Naive thymus-derived CD8-positive, alpha-beta T cell (primary cell): ENCODE measurements at places on chromosomes 1 and 21.

- peaks cover under 1% of the 10 kb centered on the region for H3K27me3 ChIP-seq
- no peak overlapping the region for H3K4me3 ChIP-seq
- H3K27ac ChIP-seq = no peak overlapping the region
- no peaks in the 10 kb centered on the region for H3K4me1 ChIP-seq
Measured at GRCh38 chr1:62386351-62387121, 50.3 kb upstream of the USP1 start.

- no peak for DNase-seq
- no peaks in the 10 kb centered on the region for H3K27me3 ChIP-seq
- no peak overlapping the region for H3K4me3 ChIP-seq
- no peak overlapping the region for H3K27ac ChIP-seq
- H3K36me3 ChIP-seq = peaks cover 16% of the 10 kb centered on the region
Measured at GRCh38 chr21:43626390-43626789, 32.9 kb downstream of the HSF2BP start.

DNA sequence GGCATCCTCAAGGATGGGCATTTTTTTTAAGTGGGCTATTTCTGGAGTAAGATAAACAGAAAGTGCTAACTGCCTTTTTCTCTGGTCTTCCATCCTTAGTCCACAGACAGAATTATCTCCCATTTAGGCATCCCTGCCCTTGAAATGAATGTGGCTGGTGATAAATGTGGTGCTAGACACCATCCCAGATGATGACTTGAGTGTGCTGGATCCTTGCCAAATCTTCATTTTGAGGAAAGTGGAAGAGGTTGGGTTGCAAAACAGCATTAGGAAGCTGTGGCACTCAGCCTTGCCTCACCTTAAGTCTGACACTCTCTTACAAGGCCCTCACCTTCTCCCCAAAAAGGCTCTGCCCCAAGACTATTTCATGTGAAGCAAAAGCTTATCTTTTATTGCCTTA lies 19.2 kb downstream of the MAB21L3 start:
- no peak overlapping the region for H3K4me3 ChIP-seq
- H3K27me3 ChIP-seq = peaks cover under 1% of the 10 kb centered on the region
- no peaks in the 10 kb centered on the region for H3K36me3 ChIP-seq
- H3K4me1 ChIP-seq = peaks cover 23% of the 10 kb centered on the region

DNA sequence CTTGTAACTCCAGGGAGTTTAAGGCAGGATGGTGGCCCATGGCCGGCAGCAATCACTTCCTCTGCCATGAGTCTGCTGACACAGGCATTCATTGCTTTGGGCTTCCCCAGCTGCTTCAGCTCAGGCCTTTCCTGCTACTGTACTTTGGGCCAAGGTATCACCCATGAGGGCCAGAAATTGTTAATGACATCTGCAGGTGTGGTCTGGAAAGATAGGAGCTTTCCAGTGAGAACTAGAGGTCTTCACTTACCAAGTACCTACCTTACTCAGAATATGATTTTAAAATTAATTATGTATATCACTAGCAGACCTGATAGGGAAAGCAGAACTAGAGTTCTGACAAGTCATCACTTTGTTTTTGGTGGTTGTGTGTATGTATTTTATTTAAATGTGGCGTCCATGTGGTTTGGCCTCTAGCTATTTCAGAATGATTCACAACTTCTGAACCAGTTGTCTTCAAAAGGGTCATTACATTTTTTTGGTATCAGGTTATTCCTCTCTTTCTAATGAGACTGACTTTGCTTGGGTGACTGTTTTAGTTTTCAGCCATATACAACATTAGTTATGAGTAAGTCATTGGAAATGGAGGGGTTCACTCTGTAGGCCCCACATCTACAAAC lies 2.7 kb downstream of the RGL1 start:
- H3K27me3 ChIP-seq = peaks cover 33% of the 10 kb centered on the region
- peaks cover 6% of the 10 kb centered on the region for H3K4me1 ChIP-seq
- H3K36me3 ChIP-seq = peaks cover 12% of the 10 kb centered on the region
- no peak overlapping the region for H3K4me3 ChIP-seq

DNA sequence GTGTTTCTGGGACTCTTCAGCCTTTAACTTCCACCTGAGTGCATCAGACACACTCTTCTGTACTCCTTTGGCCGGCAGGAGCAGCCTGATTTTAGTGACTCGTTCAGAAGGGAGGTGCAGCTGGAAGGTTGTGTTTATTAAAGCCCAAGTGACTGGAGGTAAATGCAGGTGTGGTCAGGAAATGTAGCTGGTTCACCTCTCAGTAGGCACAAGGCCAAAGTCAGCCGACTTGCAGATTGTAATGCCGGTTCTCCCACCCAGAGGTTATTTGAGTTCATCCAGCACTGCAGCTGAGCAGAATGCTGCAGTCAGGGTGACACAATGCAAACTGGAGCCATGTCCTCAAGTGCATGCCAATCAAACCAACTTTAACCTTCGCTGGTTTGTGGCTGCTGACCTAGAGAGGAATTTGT lies 91.5 kb downstream of the SPATA46 start:
- no peak overlapping the region for H3K27ac ChIP-seq
- H3K27me3 ChIP-seq = peaks cover 17% of the 10 kb centered on the region
- no peaks in the 10 kb centered on the region for H3K36me3 ChIP-seq
- no peak overlapping the region for H3K4me3 ChIP-seq

DNA sequence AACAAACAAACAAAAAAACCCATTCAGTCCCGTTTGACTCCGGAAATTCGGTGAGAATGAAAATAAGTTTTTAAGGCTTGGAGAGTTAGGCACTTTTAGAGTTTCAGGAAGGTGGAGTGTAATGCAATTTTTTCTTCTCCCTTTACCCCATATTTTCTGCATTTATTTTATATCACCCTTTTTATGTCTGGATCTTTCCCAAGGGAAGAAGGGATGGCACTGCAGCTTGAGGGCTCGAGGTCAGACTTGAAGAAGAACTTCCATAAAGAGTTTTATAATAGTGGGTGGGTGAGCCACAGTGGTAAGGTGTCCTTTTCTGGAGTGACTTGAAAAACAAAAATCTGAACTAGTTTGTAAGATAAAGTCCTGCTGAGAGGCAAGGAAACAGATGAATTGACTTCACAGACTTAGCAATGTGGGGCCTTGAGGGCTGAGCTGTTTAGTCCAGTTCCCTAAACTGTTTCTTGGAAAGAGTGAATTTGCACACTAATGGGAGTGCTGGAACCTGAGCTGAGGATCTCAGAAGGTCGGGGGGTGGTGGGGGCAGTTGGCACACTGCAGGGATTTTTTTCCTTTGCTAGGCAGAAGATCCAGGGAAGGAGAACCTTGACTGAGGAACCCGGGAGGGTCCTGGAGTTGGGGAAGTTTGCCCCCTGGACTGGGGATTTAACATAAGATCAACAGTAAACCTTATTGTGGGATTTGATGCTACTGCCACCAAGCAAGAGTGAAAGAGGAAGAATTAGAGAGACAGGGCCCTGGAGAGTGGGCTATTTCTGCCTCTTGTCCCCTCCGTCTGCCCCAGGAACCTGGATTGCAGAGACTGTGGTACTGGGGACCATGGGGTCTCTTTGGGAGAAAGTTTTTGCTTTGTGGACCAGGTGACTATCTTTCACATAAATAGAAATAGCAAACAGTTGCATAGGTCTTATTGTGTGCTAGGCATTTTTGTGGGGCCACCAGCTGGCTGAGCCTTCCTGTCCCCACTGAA lies 1.8 kb upstream of the MEX3A start:
- peak overlapping the region; percentile 91 for H3K4me3 ChIP-seq
- no peaks in the 10 kb centered on the region for H3K36me3 ChIP-seq
- DNase-seq = no peak
- H3K27ac ChIP-seq = no peak overlapping the region

DNA sequence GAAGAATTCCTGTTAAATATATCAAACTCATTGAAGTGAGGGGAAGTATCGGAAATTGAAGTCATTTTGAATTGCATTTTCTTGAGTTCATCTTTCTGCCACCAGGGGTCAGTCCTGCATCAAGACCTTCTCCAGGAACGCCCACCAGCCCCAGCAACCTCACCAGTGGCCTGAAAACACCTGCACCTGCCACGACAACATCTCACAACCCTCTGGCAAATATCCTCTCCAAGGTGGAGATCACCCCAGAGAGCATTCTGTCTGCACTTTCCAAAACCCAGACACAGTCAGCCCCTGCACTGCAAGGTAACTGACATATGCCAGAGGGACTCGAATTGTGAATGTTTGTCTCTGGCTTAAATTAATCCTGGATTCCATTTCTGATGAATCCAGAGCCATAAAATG lies 22.8 kb upstream of the TARS2 start:
- peak overlapping the region; percentile 12 for H3K27ac ChIP-seq
- no peaks in the 10 kb centered on the region for H3K27me3 ChIP-seq
- peak; percentile 49 for DNase-seq
- H3K4me3 ChIP-seq = no peak overlapping the region
- H3K36me3 ChIP-seq = peaks cover 64% of the 10 kb centered on the region
- H3K4me1 ChIP-seq = peaks cover 4% of the 10 kb centered on the region

GRCh38 chr1:54582566-54583306 lies 34.7 kb downstream of the ACOT11 start:
- H3K4me3 ChIP-seq = no peak overlapping the region
- no peaks in the 10 kb centered on the region for H3K36me3 ChIP-seq
- H3K27me3 ChIP-seq = no peaks in the 10 kb centered on the region
- peaks cover 4% of the 10 kb centered on the region for H3K4me1 ChIP-seq
- H3K27ac ChIP-seq = no peak overlapping the region

- peak overlapping the region; percentile 87 for H3K27ac ChIP-seq
- H3K4me3 ChIP-seq = peak overlapping the region; percentile 56
- H3K4me1 ChIP-seq = peaks cover 70% of the 10 kb centered on the region
- no peaks in the 10 kb centered on the region for H3K27me3 ChIP-seq
- DNase-seq = no peak
Measured at GRCh38 chr1:75791022-75791421, 5.0 kb downstream of the RABGGTB start.

GRCh38 chr1:243549108-243549507 lies 293.3 kb downstream of the SDCCAG8 start:
- peaks cover 10% of the 10 kb centered on the region for H3K36me3 ChIP-seq
- H3K27me3 ChIP-seq = no peaks in the 10 kb centered on the region
- no peak overlapping the region for H3K4me3 ChIP-seq
- H3K4me1 ChIP-seq = no peaks in the 10 kb centered on the region

GRCh38 chr21:36913247-36914169 lies 53.0 kb downstream of the HLCS start:
- no peak for DNase-seq
- no peak overlapping the region for H3K4me3 ChIP-seq
- no peaks in the 10 kb centered on the region for H3K27me3 ChIP-seq

- H3K36me3 ChIP-seq = no peaks in the 10 kb centered on the region
- H3K4me1 ChIP-seq = peaks cover 13% of the 10 kb centered on the region
- H3K27ac ChIP-seq = no peak overlapping the region
- no peaks in the 10 kb centered on the region for H3K27me3 ChIP-seq
- peak overlapping the region; percentile 1 for H3K4me3 ChIP-seq
Measured at GRCh38 chr1:23897083-23897482, 16.1 kb downstream of the CNR2 start.

DNA sequence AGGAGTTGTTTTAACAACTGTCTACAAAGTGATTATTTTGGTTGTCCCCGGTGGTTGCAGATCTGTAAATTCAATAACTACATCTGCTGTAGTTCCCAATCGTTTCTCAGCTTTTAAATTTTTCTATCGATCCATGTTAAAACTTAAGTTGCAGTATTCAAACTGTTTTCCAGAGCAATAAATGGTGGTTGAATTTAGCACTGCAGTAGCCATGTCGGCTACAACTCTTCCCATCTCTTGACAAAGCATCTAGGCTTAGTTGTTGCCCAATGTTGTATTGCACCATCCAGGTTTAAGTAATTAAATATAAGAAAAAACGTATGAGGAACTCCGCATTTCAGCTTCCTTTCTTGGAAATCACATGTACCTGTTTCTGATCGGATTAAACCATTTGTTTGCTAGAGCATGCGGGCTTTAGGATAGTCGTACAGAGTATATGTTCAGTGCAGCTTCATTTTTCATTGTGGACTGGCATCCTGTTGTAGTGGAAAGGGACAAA lies 996 bp downstream of the CNIH4 start:
- H3K36me3 ChIP-seq = peaks cover 5% of the 10 kb centered on the region
- peaks cover 68% of the 10 kb centered on the region for H3K4me1 ChIP-seq
- no peaks in the 10 kb centered on the region for H3K27me3 ChIP-seq
- H3K4me3 ChIP-seq = peak overlapping the region; percentile 96
- H3K27ac ChIP-seq = peak overlapping the region; percentile 89

DNA sequence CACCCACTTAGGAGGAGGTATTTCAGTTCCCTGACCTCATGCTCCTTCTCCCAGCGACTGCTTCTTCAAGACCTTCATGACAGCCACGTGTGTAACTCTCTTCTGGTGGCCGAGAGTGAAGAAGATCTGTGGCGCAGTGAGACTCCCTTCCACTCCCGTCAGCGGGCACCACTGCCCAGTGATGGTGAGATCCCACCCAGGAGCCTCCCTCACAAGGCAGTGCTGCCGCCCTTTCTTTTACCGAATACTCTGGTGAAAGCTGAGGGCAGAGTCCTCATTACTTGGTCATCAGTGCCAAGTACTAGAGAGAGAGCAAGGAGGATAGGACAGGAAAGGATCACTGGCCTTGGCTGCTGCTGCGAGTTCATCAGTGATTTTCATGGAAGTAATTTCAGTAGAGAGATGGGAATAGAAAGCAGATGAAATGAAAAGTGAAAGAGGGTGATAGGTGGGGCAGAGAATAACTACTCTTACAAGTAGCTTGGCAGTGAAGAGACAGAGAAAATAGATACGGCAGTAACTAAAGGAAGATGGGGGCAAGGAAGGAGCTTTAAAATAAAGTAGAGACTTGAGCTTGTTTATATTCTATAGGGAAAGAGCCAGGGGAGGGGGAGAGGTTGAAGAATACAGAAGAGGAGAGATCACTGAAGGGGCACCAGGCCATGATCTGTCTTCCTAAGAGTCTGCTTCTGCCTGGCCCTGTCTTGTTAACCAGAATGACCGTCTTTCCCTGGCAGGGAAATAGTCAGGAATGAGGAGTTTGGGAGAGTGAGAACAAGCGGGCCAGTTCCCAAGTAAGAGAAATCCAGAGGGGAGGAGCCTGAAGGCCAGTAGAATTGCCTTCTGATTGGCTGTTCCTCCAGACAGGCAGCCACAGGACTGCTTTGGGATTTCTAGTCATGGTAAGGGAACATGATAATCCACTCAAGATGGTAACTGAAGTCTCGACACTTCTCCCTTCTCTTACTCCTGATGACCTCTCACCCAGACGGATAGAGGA lies 18.3 kb downstream of the HYI start:
- H3K4me1 ChIP-seq = peaks cover 7% of the 10 kb centered on the region
- H3K36me3 ChIP-seq = peaks cover 70% of the 10 kb centered on the region
- H3K4me3 ChIP-seq = no peak overlapping the region

GRCh38 chr1:161084597-161084988 lies 4.8 kb downstream of the NECTIN4 start:
- peaks cover 2% of the 10 kb centered on the region for H3K27me3 ChIP-seq
- H3K36me3 ChIP-seq = no peaks in the 10 kb centered on the region
- no peak for DNase-seq
- peaks cover 6% of the 10 kb centered on the region for H3K4me1 ChIP-seq
- no peak overlapping the region for H3K27ac ChIP-seq

DNA sequence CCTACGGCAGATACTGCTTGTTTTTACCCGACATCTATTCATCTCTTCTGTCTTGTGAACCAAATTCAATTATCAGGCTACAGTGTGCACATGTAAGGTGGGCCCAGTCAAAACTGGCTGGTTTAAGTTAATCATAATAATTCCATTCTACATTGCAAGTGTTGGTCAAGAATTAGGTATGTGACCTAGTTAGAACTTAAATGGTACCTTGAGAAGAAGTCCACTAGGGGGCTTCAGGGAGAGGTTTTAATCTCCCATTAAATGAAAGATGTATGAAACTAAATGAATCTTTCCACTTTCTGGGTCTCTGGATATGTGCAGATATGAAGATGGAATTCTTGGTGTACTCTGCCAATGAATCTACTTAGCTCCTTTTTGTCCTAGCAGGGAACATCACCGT lies 187.1 kb downstream of the CDC42BPA start:
- H3K4me1 ChIP-seq = no peaks in the 10 kb centered on the region
- no peaks in the 10 kb centered on the region for H3K36me3 ChIP-seq
- no peak overlapping the region for H3K4me3 ChIP-seq
- DNase-seq = no peak
- no peak overlapping the region for H3K27ac ChIP-seq

- H3K4me1 ChIP-seq = peaks cover 1% of the 10 kb centered on the region
- no peak overlapping the region for H3K27ac ChIP-seq
- DNase-seq = no peak
- H3K36me3 ChIP-seq = no peaks in the 10 kb centered on the region
Measured at GRCh38 chr1:201649761-201650622, 111.1 kb downstream of the NAV1 start.
